ENCODE measurements at places on chromosomes 1 and 21. TPM values are rescaled to one million over a fixed set of nuclear protein-coding genes. Genes with fewer than 3 reads are reported as not detected.

Gene HTR6
- 0.57 TPM for total RNA-seq

Gene ATP1A4
- total RNA-seq: not detected

Gene CDCA8
- total RNA-seq: 51.7 TPM

Gene LCE1C
- total RNA-seq: not detected

Gene CFAP45
- total RNA-seq: 0.59 TPM

Gene SIKE1
- 60.7 TPM for total RNA-seq

Gene PCSK9
- total RNA-seq: 39.6 TPM

Gene FAM177B
- not detected for total RNA-seq

Gene ZYG11A
- total RNA-seq: 0.05 TPM

Gene AK5
- 0.22 TPM for total RNA-seq

Gene CAMK1G
- not detected for total RNA-seq

Gene DENND1B
- total RNA-seq: 9.6 TPM

Gene TAF12
- 39.0 TPM for total RNA-seq

Gene TFF1
- total RNA-seq: 0.61 TPM

Gene KISS1
- 1.3 TPM for total RNA-seq

Gene AADACL4
- total RNA-seq: not detected

Gene COPA
- 132 TPM for total RNA-seq

Gene RPS27
- total RNA-seq: 1,905 TPM

Gene HES2
- 8.4 TPM for total RNA-seq

Gene CRB1
- 0.07 TPM for total RNA-seq

Gene PIGP
- 23.5 TPM for total RNA-seq

Gene ARTN
- 36.4 TPM for total RNA-seq

Gene CAMK2N1
- 20.5 TPM for total RNA-seq

Gene TNFSF18
- total RNA-seq: 1.6 TPM

Gene GUCA2A
- total RNA-seq: not detected

Gene CYP4A11
- not detected for total RNA-seq

Gene PTGFR
- not detected for total RNA-seq

Gene OR10J1
- total RNA-seq: not detected

Gene KRTAP21-2
- not detected for total RNA-seq

Gene IPO9
- total RNA-seq: 80.6 TPM

Gene ATP1B1
- total RNA-seq: 48.6 TPM

Gene GPR157
- 7.7 TPM for total RNA-seq

Gene C1QA
- 0.91 TPM for total RNA-seq

Gene DMRTA2
- total RNA-seq: not detected

Gene PROX1
- total RNA-seq: 0.22 TPM

Gene OR11L1
- not detected for total RNA-seq

Gene C1orf115
- total RNA-seq: 16.8 TPM

Gene DYNLT5
- total RNA-seq: not detected

Gene HRNR
- not detected for total RNA-seq

Gene FAM89A
- 23.6 TPM for total RNA-seq

Gene CFH
- 0.57 TPM for total RNA-seq

Gene MYOG
- total RNA-seq: not detected

Gene FMO3
- total RNA-seq: 0.12 TPM

Measured in HCT116 (cell line).